HS-27A (cell line): ENCODE measurements at places on chromosomes 1 and 21.
A peak's percentile ranks its signal among the peaks of the same experiment; 100 is the strongest.

GRCh38 chr1:46477153-46477929 is 12.3 kb upstream of the DMBX1 start:
- peak; percentile 24 for DNase-seq

GRCh38 chr21:45243603-45244002 is 44.1 kb downstream of the POFUT2 start:
- no peak for DNase-seq

GRCh38 chr1:232038706-232039677 is 412.4 kb downstream of the DISC1 start:
- no peak for DNase-seq

- no peak for DNase-seq
Observed at GRCh38 chr21:40847951-40848350, 993 bp upstream of the DSCAM start.

- DNase-seq = no peak
Observed at GRCh38 chr1:247459507-247459906, 1.6 kb upstream of the OR2B11 start.

DNA sequence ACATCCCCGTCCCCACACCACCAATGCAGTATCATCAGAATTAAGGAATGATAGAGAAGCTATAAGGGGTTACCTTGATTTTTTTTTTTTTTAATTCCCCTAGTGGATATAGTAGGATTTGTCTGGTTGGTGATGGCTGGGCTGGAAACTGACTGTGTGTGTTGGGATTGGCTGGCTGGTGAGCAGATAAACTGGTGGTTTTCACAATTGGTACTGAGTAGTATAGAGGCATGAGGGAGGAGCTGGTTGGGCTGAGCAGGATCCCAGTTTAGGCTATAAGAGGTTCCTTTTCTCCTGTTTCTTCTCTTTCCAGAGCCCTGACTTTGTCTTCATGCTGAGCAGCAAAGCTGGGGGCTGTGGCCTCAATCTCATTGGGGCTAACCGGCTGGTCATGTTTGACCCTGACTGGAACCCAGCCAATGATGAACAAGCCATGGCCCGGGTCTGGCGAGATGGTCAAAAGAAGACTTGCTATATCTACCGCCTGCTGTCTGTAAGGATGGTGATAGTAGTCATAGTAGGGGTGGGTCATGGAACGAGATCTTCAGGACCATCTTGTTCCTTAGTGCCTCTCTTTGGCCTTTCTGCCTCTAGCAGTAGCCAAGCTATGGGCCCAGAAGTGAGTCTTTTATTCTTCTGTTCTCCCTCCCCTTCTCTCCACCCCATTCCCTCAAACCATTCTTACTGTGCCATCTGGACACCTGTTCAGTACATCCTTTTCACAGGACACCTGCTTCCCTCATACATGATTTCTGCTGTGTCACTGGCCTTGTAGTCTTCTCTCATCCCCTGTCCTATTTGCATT is 26.9 kb downstream of the RAD54L start:
- no peak for DNase-seq

DNA sequence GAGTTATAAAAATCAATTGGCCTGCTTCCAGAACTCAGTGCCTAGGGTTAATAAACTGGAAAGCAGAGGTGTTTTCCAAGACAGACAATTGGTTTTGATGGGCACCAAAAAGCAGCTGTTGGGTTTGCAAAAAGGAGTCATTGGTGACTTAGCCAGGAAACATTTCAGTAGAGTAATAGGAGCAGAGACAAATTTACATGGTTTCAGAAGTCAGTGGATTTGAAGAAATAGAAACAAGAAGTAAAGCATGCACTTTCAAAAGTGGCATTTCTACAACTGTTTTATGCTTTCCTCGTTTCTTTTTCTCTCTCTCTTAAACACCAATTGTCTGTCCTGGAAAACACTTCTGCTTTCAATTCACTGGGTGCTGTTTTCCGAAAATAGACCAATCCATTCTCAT is 87.8 kb downstream of the GLUL start:
- no peak for DNase-seq

DNA sequence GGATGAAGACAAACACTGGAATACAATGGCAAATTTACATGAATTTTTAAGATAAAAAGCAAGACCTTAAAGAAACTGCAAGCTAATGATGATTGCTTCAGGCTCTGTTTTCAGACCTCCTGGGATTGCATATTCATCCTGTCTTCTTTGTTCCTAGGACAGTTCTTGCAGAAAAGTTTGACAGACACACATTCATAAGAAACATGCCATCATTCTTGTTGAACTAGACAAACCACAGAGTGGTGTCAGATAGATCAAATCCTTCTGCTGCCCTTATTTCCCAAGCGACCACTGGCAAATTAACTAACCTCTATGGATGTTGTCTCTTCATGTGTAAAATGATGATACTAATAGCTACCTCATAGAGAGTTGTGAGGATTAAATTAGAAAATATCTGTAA is 181.3 kb downstream of the KCTD3 start:
- no peak for DNase-seq

DNA sequence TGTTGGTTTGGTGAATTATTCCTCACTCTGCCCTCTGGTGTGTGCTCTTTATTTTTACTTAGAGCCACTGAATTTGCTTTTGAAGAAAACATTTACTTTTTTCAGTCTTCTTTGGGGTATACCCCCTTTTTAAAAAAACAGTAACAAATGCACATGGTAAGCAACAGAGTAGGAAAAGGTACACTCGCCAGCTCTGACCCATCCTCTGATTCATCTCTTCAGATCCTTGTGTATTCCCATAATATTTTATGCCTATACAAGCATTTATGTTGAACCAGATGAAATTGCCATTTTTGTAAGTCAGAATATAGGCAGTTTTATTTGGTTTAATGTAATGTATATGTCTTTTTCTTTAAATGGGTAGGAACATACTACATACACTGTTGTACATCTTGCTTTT is 28.3 kb downstream of the TTC3 start:
- no peak for DNase-seq
